ENCODE measurements at places on chromosomes 7 and 10.
A peak's percentile ranks its signal among the peaks of the same experiment; 100 is the strongest.

GRCh38 chr10:43380610-43381222 lies 9.3 kb downstream of the FXYD4 start:
- no peak for DNase-seq

DNA sequence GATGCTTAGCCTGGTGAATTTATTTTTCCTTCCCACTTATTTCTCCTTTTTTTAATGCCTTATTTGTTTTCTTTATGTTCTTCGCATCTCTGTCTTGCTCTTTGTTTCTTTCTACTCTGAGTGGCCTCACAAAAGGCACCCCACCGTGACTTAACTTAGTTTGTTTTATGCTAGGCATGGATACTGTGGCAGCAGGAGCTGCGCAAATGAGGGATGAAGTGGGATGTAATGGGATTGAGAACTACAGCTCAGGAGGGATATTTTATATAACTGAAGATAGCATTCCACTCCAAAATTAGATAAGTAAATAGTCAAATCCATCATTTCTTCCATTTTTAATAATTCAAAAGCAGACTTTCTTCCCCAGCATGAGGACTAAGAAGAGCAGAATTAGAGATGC lies 1.7 kb upstream of the CACNA2D1 start:
- no peak for DNase-seq

DNA sequence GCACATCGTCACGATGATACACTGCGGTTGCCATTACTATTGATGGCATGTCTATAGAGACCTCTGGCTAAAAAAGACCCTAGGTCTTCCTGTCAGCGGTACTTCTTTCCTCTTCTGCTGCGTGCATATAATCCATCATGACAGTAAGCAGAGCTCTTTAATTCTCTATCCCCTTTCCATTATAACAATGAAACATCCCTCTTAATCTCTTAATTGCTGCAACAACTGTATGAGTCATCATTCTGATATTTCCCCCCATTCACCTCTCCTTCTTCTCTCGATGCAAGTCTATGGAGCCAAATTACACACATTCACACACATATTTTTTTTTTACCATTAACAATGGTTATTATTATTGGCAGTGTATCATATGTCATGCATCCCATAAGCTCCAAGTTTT lies 45.2 kb upstream of the AKR1E2 start:
- DNase-seq: no peak

- no peak for DNase-seq
These were observed 741.4 kb upstream of the POT1 start for GRCh38 chr7:125670926-125671572.

- no peak for DNase-seq
These were observed 604.3 kb upstream of the GALNT17 start for GRCh38 chr7:70527520-70528115.

DNA sequence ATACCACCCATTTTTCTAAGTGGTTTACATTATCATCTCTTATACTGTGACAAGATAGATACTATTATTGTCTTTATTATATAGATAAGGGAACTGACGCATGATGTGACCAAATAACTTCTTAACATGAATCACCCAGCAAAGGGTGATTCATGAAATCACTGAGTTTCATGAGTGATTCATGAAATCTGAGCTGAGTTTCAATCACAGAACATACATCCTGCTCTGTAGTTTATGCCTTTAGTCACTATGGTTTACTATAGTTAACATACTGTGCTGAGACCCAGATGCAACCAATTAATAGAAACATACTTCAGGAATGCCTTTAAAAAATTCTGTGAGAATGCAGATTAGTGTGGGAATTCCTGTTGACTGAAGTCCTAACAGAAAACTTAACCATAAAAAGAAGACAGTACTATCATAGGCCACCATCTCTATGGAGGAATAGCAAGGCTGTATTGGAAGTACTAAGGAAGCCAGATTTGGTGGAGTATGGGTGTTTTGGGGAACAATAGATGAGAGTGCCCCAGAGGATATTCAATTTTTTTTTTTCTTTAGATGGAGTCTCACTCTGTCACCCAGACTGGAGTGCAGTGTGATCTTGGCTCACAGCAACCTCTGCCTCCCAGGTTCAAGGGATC lies 43.1 kb upstream of the SEMA3A start:
- no peak for DNase-seq

- DNase-seq: no peak
These were observed at the start of gene HMX3 for GRCh38 chr10:123135415-123136141. Gene HMX3 (plus strand): TSS chr10:123135970. CDS start chr10:123136051, 81 bp downstream.

- no peak for DNase-seq
These were observed 439.3 kb downstream of the RPS24 start for GRCh38 chr10:78473006-78473405.

GRCh38 chr7:129225206-129225930 lies 538 bp downstream of the AHCYL2 start:
- peak; percentile 82 for DNase-seq

DNA sequence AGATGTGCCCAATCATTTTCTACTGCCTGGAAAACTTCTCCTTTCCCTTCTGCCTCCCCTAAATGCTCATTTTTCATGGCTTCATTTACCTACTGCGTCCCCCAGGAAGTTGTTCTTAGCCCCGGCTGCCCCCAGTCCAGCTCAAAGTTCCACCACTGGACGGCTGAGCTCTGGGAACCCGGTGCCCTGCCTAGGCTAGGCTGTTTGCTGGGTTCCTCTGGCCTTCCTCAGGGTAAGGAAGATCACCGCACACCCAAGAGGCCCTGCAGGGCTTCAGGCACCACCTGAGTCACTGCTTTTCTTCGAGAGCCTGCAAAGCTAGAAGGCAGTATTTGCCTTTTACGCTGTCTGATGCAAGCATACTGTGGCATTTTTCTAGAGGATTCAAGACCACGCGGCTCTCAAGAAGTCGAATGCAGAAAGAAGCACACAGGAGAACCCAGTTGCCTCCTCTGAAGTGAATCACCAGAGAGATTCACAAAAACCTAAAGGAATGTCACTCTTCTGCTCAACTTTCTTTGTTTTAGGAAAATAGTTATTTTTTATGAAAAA lies 46.7 kb upstream of the ZMIZ1 start:
- DNase-seq: peak; percentile 45

DNA sequence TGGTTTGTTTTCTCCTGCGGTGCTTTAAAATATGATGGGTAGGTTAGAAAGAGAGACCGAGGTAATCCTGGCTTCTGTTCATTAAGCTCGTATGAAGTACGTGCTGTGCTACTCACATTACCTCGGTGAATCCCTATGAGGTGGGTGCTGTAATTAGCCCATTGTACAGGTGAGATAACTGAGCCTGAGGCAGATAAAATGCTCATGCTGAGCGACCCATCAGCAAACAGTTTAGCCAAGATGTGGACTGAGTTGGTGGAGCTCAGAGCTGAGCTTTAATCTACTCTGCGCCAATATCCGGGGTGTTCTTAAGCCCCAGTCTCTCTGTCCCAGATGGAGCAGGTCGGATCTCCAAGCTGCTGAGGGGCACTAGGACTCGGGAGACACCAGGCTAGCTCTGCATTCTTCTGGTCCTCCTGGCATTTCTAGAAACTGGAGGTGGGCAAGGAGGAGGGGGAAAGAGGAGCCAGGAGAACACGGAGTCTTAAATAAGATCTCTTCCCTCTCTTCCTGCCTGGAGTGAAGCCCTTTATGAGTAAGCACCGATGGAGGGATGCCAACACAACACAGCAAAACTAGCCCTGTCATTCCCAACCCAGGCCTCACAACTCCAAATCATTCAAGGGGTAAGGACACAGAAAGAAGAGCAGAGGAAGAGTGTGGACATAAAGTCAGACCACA lies 458.5 kb downstream of the KCNMA1 start:
- no peak for DNase-seq

GRCh38 chr7:3987426-3987927 lies 686.4 kb downstream of the SDK1 start:
- no peak for DNase-seq

- no peak for DNase-seq
These were observed 44.5 kb downstream of the CAMK1D start for GRCh38 chr10:12393831-12394230.

DNA sequence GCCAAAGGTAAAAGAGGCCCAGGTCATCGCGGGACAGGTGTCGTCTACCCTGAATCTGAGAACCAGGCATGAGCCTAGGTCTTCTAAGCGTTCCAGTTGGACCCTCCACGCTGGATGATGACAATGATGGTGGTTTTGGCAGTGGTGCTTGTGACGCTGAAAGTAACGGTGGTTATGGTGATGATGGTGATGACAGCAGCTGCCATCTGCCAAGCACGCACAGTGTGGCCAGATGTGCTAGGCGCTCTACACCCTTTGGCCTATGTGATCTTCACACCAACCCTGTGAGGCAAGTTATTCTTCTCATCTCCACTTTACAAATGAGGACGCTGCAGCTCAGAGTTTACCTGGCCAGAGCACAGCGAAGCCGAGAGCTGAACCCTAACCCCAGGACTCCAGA lies 93.9 kb downstream of the FAM53B start:
- no peak for DNase-seq

DNA sequence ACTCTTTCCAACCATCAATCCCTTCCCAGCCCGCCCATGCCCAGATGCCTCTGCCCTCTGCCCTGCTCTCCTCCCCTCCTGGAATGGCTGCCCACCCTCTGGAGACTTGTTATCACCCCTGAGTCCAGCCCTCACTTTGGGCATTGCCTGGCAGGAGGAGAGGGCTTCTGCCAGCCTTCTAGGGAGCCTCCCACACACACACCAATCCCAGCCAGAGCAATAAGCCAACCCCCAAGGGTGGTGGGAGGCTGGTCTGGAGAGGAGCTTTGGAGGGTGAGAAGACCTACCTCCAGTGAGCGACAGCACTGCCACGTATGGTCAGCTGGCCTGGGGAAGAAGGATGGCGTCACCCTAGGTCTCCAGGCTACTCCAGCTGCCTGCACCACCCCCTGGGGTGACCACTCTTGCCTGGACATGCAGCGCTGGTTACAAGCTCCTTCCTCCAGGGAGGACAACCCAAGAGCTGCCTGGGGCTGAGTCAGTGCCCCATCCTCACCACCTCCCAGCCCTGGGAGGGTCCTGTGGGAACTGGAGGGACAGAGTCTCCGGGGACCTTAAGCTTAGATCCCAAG lies 8.4 kb downstream of the C10orf105 start:
- no peak for DNase-seq

DNA sequence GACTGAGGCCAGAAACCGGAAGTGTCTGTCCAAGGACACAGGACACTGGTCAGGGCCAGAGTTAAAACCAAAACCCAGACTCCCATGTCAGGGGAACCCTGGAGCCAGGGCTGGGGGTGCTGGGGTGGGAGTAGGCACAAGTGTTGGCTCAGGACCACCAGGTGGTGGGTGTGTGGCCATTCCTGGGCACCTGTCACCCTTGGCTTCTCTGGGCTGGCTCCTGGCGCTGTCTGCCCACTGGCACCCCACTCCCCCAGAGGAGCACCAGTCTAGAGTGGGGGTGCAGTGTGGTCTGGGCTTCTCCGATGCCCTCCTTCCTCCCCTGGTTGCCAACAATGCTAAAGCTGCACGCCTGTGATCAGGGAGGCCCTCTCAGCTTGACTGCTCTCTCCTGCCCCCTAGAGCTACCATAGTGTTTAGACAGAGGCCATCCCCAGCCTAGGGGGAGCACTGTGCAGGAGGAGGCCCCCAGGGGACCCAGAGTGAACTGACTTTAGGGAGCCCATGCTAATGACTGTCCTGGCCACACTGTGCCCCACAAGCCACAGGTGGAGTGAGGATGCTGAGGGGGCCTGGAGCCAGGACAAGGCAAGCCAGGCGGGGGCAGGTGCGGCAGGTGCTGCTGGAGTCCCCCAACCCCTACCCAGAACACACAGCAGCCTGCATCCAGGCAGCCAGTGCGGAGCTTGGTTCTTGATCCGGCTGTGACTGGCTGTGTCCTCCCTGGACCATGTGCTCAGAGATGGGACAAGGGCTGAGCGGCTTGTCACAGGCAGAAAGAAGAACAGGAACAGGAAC lies 11.0 kb downstream of the RASGEF1A start:
- DNase-seq: peak; percentile 59

DNA sequence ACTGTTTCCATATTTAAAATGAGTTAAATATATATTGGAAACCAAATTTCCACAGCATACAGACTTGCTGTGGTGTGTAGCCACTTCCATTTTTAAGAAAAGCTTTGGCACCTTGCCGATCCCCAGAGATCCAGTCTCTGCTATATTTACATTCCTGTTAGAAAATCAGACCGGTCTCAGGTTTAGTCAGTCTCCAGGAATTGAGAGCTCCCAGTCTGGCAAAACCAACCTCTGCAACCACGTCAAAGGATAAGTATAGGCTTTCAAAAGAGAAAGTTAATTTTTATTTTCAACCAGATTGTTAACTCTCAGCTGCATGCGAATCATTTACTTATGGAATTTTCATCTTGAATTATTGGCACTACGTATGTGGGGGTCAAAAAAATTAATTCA lies 28.2 kb downstream of the PUS7 start:
- DNase-seq: no peak

GRCh38 chr7:80984619-80985018 lies 65.8 kb upstream of the SEMA3C start:
- DNase-seq: no peak

DNA sequence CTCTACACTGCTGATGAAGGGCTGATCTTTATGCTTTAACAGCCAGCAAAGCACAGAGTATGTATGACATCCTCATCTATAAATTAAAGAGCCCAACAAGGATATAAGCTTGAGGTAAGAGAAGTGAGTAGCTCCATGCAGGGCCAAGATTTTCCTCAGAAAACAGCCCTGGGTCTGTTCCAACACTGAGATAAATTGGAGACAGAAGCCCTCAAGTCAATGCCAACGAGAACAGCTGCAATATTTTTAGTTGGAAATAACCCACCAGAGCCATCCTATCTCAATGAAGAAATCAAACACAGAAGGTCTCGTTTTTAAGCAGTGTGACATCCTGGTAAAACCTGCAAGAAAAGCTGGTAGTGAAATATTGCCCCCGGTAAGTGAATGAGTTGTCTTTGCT lies 297.0 kb upstream of the AUTS2 start:
- DNase-seq: no peak

DNA sequence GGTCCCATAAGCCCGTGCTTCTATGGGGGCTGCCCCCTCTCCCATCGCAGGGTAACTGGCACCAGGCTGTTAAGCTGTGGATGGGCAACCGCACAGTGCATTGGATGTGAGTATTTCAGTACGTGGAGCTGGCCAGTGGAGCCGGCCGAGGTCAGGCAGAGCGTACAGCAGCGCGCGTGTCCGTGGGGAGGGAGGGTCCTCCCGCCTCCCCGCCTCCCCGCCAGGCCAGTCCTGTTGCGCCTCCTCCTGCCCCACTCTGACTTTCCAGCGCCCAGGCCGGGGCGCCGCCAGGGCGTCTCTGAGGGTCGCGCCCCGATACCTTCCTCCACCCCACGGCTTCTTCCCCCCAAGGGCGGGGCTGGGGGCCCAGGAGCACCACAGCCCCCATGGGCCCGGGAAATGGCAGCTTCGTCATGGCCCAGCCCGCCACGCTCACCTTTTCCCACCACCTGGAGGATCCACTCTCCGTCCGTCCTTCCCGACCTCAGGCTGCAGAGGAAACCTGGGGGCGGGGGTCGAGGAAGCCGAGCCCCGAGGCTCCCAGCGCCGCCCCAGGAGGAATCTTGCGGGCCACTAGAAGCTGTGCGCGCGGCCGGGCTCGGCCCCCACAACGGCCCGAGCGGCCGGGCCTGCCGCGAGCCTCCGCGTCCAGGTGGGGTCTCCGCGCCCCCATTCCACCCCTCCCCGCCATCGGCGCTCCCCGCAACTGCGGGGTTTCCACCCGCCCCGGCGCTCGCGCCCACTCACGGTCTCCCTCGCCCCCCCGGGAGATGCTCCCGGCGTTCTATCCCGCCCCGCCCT lies 831 bp upstream of the PFKP start:
- DNase-seq: no peak
